NCI-H1092 (cell line): ENCODE measurements at places on chromosomes 12 and 14.

- DNase-seq, result no peak
Measured at GRCh38 chr14:24376448-24377070, 8.6 kb downstream of the NFATC4 start.

- DNase-seq, result peak; percentile 23
Measured at GRCh38 chr12:84507956-84508850, 404.4 kb downstream of the SLC6A15 start.

DNA sequence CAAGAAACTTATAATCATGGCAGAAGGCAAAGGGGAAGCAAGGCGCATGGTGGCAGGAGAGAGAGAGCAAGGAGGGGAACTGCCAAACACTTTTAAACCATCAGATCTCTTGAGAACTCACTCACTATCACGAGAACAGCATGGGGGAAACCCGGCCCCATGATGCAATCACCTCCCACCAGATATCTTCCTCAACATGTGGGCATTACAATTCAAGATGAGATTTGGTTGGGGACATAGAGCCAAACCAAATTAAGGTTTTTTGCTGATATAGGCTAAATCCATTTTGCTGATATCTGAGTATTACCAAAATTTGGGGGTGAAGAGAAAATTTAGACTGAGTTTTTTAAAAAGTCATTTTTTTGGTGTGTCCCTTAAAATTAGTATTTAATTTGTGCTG lies 54.9 kb upstream of the TMX1 start:
- DNase-seq, result no peak

- DNase-seq, result no peak
Measured at GRCh38 chr12:78671295-78671694, 193.3 kb upstream of the SYT1 start.

DNA sequence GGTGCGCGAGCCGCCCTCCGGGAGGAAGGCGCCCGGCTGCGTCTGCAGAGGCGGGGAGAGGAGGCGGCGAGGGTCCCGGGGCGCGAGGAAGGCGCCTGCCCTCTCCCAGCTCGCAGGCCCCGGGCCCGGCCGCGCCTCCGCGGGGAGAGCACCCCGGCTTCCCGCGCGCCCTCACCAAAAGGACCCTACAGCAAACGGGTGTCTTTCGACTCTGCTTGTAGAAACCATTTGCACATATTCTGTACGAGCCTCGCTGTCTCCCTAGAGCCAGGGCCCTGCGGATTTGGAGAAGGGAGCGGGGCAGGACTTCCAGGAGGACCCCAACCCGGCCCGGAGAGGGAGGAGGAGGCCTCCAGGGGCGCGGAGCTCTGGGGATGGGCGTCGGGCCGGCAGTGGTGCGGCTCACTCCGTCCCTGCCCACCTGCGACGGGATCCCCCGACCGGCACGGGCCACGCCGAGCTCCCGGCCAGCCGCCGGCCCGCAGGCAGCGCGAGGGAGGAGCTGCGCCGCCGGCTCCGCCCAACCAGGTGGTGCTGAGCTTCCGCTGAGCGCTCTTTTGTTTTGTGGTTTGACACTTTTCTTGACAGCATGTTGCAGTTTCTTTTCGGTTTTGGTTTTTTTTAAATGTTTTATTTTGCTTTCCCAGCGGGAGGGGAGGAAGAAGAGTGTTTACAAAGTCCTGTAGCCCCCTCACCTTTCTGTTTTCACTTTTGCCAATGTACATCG lies 103.3 kb upstream of the FKBP4 start:
- peak; percentile 54 for DNase-seq

DNA sequence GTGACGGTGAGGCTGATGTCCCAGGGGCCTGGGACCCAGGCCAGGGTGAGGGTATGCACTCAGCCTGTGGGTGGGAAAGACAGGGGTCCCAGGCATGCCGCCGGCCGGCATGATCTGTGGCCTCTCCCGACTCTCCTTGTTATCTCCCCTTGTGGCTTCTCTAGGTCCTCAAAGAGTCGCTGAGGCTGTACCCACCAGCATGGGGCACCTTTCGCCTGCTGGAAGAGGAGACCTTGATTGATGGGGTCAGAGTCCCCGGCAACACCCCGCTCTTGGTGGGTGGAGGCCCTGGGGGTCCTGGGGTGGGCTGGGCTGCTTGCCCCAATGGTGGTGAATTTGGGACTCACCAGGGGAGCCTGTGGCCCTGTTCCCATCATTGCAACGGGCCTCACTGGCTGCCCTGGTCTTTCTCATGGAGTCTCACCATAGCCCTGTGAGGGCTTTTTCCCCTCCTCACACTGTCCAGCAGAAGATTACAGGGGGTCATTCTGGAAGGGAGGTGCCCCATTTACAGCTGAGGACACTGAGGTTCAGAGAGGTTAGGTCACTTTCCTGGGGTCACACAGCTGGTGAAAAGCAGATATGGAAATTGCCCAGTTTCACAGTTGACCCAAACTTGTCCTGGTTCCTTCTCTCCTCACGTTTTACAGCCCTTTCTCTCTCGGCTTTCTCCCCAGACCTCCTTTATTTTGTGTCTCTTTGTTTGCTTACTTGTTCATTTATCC lies 37.9 kb downstream of the CYP46A1 start:
- DNase-seq, result no peak

DNA sequence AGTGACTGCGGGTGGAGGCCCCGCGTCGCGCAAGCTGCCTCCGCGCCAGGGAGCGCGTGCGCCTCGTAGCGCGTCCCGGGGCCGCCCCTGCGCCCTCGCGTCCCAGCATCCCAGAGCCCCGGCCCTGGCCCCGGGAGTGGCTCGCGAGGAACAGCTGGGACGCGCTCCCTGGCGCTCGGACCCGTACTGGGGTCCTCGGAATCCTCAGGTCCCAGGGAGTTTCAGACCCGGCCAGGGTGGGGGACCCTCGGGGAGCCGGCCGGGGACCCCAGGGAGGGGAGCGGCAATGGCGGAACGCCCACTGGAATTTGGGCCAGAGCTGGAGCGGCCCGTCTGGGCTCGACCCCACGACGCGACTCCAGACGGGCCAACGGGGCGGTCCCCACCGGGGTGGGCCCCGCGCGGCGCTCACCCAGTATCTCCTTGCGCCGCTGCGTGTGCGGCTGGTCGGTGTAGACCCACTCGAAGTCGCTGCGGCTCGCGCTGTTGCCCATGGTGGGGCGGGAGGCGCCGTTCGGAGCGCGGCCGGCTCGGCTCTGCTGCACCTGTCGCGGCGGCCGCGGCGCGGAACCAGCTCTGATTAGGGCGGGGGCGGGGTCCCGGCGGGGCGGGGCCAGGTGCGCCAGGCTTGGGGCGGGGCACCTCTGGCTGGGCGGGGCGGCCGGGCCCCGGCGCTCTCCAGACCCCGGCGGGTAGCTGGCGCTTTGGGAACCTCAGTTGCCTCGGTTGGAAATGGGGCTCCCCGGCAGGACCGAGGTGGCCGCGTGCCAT lies at the start of gene DEGS2:
TSS of gene DEGS2 (minus strand) at position 552 of the 771 bp plus-strand sequence. CDS start at position 494, 58 bp downstream.
- DNase-seq, result no peak

DNA sequence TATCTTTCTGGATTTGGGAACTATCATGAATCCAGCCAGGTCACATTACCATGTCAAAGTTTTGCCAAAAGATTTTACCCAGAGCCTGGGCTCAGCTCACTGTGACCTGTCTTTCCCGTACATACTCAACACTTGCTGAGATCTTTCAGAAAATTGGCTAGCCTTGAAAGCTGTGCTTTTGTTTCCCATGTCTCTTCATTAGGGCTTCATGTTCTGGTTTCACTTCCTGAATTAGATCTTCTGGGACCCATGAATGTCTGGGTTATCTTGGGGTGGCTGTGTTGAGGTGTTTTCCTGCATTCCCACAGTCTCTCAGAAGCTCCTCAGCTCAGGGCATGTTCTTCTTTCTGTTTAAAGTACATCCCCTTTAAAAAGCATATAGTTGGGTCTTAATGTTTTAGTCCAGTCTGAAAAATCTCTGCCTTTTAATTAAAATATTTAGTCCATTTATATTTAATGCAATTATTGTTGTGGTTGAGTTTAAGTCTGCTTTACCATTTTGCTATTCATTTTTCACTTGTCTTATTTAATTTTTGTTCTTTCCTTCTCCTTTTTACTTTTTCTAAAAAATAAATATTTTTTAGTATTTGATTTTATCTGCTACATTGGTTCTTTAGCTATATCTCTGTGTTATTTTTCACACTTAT lies 242.7 kb downstream of the VRK1 start:
- no peak for DNase-seq
